ENCODE measurements at places on chromosomes 11 and 22. TPM values are rescaled to one million over a fixed set of nuclear protein-coding genes. Genes with fewer than 3 reads are reported as not detected.

- peaks cover 19% of the 10 kb centered on the region for H3K27me3 ChIP-seq
- no peak overlapping the region for H3K27ac ChIP-seq
- peak overlapping the region; percentile 83 for H3K4me3 ChIP-seq
- peaks cover 54% of the 10 kb centered on the region for H3K4me1 ChIP-seq
- H3K36me3 ChIP-seq: peaks cover 66% of the 10 kb centered on the region
Observed at GRCh38 chr11:65606876-65607613, 7.0 kb downstream of the MAP3K11 start.

The LRRC4C gene
- total RNA-seq: 1.2 TPM

DNA sequence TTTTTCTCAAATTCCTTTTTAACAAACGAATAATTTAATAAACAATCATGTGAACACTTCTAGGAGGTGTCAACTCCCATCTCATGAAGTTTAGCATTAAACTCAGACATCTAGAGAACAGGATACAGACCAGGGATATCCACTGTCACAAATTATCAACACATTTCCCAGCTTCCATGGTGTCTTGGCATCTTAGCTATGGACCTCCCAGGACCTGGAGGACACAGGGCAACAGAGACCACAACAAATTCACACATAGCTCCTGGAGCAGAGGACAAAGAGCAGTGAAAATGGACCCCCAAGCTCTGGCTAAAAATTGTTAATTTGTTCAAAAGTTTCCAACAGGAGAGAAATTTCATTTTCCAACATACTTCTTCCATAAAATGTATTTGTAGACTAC is 102.2 kb downstream of the SGSM3 start:
- DNase-seq: no peak
- H3K36me3 ChIP-seq: no peaks in the 10 kb centered on the region
- peaks cover 5% of the 10 kb centered on the region for H3K27me3 ChIP-seq

GRCh38 chr11:32466279-32466915 is 31.1 kb upstream of the WT1 start:
- H3K4me3 ChIP-seq: no peak overlapping the region
- H3K4me1 ChIP-seq: no peaks in the 10 kb centered on the region
- DNase-seq: no peak
- H3K36me3 ChIP-seq: no peaks in the 10 kb centered on the region
- no peak overlapping the region for H3K27ac ChIP-seq

The OR56A1 gene
- total RNA-seq: 0.03 TPM

DNA sequence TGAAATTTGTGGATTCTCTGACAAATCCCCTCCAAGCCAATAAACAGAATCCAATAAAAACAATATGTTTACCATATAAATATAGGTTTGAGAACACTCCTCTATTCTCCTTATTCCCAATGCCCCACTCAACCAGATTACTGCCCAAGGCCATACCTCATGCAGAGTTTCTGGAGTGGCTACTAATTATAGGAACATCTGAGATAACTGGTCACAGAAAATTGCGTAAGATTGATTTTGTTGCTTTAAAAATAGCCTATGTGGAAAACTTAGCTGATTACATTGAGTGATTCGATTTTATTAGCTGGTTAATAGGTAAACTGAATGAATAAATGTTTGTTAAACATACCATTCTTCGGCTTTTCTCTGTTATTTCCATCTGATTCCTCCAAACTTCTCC is 48.0 kb downstream of the ME3 start:
- no peak overlapping the region for H3K4me3 ChIP-seq
- H3K36me3 ChIP-seq: no peaks in the 10 kb centered on the region
- no peaks in the 10 kb centered on the region for H3K4me1 ChIP-seq
- H3K27me3 ChIP-seq: no peaks in the 10 kb centered on the region
- no peak overlapping the region for H3K27ac ChIP-seq

DNA sequence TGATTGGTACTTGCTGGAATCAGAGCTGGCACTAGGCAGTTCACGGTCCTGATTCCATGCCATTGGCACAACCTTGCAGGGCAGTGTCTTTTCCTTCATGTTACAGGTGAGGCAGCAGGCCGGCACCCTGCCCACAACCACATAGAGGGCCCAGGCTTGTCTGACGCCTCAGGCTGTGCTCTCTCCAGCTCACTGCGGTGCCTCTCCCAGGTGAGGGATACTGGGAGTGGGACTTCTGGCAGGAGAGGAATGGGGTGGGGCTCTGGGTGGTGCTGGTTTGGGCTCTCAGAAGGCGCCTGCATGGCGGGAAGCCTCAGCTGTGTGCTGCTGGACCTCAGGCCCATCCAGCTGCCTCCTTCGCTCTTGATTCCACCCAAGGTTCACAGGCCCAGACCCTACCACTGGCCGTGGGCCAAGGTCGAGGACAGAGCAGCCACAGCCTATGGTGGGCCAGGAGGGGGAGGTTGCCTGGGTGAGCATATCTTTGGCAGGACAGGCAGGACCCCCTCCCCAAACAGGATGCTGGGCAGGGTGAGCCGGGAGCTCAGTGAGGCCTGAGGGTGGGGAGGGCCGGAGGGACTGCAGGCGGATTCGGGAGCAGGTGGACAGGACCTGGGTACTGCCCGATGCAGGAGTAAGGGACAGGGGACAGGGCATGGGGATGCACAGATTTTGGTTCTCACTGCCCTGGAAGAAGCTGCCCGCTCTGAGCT is 7.0 kb upstream of the MPPED1 start:
- no peak overlapping the region for H3K27ac ChIP-seq
- H3K36me3 ChIP-seq: no peaks in the 10 kb centered on the region
- H3K4me1 ChIP-seq: peaks cover 5% of the 10 kb centered on the region
- no peak overlapping the region for H3K4me3 ChIP-seq

GRCh38 chr11:39288011-39288410 is 2171.4 kb downstream of the LRRC4C start:
- no peak overlapping the region for H3K27ac ChIP-seq
- no peak for DNase-seq
- no peaks in the 10 kb centered on the region for H3K27me3 ChIP-seq
- no peak overlapping the region for H3K4me3 ChIP-seq
- peaks cover 7% of the 10 kb centered on the region for H3K36me3 ChIP-seq

- DNase-seq: peak; percentile 24
- H3K27ac ChIP-seq: peak overlapping the region; percentile 99
- peak overlapping the region; percentile 99 for H3K4me3 ChIP-seq
- H3K4me1 ChIP-seq: peaks cover 54% of the 10 kb centered on the region
- H3K36me3 ChIP-seq: peaks cover 6% of the 10 kb centered on the region
- peaks cover 12% of the 10 kb centered on the region for H3K27me3 ChIP-seq
Observed at GRCh38 chr22:38504731-38505540, 1.2 kb downstream of the DDX17 start.

Data from endothelial cell (in vitro differentiated cells).